ENCODE measurements at places on chromosomes 13 and 19.

GRCh38 chr13:75329723-75330122 is 152.2 kb downstream of the TBC1D4 start:
- DNase-seq = no peak

GRCh38 chr13:93407551-93407950 is 180.9 kb downstream of the GPC6 start:
- no peak for DNase-seq

DNA sequence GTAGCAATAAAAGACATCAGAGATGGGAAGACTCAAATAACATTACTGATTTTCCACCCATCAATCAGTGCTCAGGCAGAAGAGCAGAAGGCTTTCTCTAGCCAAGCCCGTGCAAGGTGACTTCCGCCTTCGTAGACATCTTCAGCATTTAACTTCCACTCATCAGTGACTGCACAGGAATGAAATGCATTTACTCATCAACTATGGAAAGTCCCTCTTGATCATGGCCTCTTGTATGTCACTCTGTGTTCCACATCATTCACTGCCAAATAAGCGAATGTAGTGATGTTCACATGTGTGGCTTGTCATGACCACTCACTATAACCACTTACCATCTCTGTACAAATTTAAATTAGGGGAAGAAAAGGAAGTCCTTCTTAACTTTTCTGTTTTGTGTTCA is 49.4 kb downstream of the SACS start:
- peak; percentile 81 for DNase-seq

- DNase-seq = peak; percentile 49
Observed at GRCh38 chr19:53865918-53866864, 1.5 kb upstream of the MYADM start.

- DNase-seq = peak; percentile 0
Observed at GRCh38 chr13:58994777-58995176, 1169.0 kb downstream of the DIAPH3 start.

DNA sequence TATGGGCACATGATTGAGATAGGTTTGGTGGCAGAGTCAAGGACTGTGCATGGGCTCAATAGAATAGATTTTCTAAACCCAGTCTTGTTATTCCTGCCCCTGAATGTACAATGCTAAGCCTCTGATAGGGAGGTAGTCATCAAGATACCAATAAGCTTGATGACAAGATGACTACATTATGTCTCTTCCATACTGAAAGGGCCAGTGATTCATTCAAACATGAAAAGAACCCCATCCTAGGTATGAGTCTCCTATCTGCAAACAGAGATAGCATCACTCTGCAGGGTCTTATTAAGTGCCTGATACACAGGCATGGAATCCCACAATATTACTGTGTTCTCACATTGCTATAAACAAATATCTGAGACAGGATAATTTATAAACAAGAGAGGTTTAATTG is 40.3 kb upstream of the UFM1 start:
- no peak for DNase-seq

- DNase-seq = peak; percentile 72
Observed at GRCh38 chr13:110042253-110042950, 256.0 kb upstream of the IRS2 start.

DNA sequence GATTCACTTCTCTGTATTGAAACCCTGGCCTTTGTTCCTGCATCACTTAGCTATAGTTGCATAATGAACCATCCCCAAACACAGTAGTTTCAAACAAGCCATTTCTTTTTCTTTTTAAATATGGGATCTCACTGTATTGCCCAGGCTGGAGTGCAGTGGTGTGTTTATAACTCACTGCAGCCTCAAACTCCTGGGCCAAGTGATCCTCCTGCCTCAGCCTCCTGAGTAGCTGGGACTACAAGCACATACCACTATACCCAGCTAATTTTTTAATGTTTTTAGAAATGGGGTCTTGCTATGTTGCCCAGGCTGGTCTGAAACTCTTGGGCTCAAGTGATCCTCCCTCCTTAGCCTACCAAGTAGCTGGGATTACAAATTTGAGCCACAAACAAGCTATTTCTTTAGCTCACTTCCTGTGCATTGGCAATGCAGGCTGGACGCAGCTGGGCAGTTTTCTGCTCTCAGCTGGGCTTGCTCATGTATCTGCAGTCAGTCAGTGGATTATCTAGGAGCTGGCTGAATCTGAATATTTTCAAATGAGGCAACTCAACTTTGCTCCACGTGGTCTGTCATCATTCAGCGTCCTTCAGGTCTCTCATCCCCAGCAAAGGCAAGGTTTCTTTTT is 49.5 kb upstream of the SIN3B start:
- no peak for DNase-seq

DNA sequence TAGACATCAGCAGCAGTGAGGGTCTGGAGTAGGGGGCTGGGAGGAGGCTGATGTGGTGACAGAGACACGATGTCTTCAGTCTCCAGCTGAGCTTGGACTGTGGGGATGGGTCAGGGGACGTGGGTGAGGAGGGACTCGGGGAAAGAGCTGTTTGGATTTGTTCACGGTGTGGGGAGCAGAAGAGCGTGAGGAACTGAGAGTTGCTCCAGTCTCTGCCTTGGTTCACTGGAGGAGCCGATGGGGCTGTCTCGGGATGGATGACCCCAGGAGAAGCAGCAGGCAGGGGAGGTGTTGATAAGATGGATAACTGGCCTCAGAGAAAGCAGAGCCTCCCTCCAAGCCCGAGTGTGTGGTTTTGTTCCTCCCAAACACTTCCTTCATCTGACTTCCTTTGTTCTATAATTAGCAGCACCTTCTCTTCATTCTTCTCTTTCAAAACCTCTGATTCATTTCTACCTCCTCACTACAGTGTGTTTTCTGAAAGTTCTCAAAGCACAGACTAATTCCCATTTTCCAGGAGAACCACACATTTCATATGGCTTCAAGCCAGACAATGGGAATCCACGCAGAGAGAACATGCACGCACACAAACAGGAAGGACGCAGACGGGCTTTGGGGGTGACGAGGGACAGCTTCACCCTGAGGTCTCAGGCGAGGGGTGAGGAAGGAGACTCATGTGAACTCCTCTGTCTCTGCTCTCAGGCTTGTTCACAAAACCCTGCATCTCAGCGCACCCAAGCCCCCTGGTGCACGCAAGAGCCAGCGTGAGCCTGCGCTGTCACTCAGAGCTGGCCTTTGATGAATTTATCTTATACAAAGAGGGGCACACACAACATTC is 18.6 kb downstream of the LAIR2 start:
- no peak for DNase-seq

DNA sequence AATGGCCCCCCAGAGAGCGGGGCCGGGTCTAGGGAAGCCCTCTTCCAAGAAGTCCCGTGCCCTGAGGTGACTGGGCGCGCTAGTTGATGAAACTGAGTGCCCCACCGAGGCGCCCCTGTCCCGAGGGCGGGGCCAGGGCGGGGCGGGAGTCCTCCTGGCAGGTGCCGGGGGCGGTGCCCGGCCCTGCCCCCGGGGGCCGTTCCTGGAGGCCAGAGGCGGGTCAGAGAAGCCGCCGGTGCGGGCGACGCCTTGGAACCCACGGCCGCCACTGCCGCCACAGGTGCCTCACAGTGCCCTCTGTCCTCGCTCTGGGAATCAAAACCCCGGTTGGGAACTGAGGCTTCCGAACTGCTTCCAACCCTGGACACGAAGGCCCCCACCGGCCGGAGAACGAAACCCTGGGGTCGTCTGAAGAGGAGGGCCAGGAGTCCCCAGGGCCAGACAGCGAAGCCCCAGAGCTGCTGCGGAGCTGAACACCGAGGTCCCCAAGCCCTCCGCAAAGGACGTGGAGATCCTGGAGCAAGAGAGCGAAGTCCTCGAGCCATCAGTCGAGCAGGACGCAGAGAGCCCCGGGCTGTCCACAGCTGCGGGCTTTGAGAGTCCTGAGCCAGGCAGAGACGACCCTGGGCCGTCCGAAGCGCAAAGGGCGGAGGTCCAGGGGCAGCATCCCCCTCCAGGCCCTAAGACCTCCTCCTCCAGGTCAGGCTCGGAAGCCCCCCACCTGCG is at the start of gene MISP3:
MISP3 (plus strand) TSS at position 252 of the 726 bp plus-strand sequence. CDS start 524 bp downstream, outside the sequence.
- no peak for DNase-seq

DNA sequence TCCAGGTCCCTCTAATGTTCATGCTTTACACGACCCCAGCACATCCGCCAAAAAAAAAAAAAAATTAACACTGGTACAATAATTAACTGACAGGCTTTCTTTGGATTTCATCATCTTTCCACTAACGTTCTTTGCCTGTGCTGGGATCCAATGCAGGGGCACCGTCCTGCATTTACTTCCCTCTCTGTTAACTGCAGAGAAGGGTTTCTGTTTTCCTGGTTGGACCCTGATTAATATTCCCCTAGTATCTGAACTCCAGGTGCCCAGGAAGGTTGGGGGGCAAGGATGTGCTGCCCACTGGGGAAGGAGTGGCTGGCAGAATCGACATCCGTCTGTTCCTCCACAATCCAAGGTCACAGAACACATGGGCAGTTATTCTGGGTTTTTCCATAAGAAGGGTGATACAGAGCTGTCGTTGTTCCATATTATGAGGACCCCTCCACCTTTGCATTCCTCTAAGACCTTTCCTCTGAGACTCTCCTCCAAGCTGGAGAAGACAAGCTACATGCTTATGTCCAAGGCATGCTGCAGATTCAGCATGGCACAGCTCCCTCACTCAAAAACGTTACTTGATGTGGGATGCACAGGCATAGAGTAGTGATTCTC is 4.5 kb upstream of the LAIR1 start:
- no peak for DNase-seq

- DNase-seq = no peak
Observed at GRCh38 chr19:41911889-41912731, 16.1 kb downstream of the ERFL start.

DNA sequence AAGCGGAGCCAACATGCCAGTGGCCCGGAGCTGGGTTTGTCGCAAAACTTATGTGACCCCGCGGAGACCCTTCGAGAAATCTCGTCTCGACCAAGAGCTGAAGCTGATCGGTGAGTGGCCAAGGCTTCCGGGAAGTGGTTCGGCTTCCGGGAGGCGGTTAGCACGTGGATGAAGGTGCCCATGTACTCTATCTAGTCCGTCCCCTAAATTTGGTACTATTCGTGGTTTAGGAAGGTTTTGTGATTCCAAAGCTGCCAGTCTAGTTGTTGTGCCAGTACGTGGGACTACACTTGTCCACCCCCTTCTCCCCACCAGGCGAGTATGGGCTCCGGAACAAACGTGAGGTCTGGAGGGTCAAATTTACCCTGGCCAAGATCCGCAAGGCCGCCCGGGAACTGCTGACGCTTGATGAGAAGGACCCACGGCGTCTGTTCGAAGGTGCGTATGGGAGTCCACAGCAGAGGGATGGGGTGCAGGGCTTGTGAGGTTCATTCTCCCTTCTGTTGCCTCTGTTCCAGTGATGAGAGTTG is 579 bp downstream of the RPS9 start:
- DNase-seq = no peak

DNA sequence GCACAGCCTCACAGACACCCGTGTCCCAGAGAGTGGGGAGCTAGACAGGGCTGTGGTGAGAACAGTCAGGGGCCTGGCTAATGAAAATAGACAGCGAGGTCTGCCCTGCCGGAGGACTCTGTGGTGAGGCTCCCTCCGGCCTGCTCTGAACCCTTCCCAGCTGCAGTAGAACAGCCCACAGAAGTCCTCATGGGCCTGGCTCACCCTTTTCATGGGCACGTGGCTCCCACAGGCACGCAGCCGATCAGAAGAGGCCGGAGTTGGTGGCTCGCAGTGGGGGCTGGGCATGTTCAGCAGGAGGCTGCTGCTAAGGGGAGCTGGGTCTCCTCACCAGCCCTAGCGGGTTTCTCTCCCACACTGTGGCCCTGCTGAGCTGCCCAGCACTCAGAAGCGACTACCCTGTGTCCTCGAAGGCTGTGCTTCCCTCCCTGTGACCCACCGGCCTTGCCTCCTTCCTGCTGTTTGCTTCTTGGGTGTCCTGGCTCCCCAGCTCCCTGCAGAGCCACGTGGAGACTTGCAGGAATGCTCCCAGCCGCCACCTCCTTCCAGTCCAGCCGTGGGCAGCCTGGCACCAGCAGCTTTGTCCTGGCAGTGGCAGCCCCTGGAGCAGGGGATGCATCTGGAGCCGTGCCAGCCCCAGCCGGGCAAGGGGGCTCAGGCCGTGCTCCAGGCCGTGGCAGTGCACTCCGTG is 138.7 kb downstream of the KDM4B start:
- DNase-seq = peak; percentile 28

DNA sequence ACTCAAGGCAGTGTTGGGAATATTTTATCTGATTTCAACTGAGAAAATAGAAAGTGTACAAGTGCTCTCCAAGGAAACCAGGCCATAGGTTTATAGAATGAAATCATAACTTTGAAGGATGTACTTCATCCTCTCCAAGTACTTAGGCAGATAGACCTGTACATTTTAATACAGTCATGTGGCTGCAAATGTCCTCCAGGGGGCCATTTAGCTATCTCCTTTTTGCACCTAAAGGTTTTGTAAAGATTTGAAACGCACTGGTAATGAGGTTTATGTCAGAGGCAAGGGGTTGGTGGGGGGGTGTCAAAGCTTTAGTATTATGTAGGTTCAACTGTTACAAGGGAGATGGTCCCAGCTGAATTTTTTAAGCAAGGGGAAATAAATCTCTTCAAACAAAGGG is 364.4 kb downstream of the DCT start:
- no peak for DNase-seq

GRCh38 chr13:37417060-37417441 is 181.5 kb downstream of the POSTN start:
- no peak for DNase-seq

GRCh38 chr13:98065468-98065867 is 77.4 kb upstream of the FARP1 start:
- DNase-seq = no peak

GRCh38 chr13:96161141-96161540 is 71.2 kb downstream of the HS6ST3 start:
- DNase-seq = no peak

DNA sequence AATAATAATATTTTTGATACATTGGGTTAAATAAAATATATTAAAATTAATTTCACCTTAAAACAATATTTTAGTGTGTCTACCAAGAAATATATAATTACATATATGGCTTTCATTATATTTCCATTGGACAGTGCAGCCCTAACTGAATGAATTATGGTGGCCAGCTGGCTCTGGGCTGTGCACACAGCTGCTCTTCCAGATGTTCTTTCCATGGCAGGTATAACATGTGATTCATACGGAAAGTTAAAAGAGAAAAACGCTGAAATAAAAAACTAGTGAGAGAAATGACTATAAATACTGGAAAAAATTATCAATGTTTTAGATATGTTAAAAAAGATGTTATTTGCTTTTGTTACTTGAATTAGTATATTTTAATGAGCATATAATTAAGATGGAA is 216.3 kb downstream of the RGCC start:
- no peak for DNase-seq

DNA sequence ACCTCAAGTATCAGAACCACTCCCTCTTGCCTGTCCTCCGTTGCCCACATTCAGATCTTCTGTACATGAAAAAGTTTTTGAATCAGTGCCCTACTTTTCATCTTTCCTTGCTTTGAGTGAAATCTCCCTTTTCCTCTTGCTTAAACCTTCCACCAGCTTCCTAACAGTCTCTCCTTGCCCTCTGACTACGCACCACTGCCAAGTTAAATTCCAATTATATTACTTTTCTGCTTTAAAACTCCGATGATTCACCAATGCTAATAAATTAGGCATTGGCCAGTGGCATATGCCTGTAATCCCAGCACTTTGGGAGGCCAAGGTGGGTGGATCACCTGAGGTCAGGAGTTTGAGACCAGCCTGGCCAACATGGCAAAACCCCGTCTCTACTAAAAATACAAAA is 30.7 kb upstream of the RFXAP start:
- DNase-seq = peak; percentile 65

All from fibroblast of skin of abdomen (primary cell).